Muscle of back (tissue), 13 donors: ENCODE measurements at places on chromosomes 4 and X.

GRCh38 chr4:122117743-122118142, 34.4 kb upstream of the BLTP1 start:
- DNase-seq, result no peak

- DNase-seq, result no peak
These were observed 12.0 kb upstream of the TRIM61 start for GRCh38 chr4:164989471-164989870.

DNA sequence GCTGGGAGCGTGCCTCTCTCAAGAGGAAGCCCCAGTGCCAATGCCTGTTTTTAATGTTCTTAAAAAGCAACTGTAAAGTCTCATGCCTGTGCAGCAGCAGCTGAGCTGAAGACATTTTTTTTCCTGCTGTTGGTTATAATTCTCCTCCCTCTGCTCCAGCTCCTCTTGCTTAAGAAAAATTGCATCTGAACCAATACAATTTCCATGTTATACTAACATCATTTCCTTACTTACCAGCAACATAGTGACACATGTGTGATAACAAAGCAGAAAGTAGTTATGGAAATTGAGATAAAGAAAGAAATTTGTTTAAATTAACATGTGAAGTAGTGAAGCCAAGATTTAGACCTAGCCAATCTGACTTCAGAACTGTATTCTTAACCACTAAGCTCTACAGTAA, 101.4 kb downstream of the TBC1D19 start:
- DNase-seq, result no peak

- DNase-seq, result no peak
These were observed 85.3 kb downstream of the ABLIM2 start for GRCh38 chr4:8073206-8073863.

GRCh38 chr4:142959173-142959572, 113.1 kb upstream of the INPP4B start:
- no peak for DNase-seq

DNA sequence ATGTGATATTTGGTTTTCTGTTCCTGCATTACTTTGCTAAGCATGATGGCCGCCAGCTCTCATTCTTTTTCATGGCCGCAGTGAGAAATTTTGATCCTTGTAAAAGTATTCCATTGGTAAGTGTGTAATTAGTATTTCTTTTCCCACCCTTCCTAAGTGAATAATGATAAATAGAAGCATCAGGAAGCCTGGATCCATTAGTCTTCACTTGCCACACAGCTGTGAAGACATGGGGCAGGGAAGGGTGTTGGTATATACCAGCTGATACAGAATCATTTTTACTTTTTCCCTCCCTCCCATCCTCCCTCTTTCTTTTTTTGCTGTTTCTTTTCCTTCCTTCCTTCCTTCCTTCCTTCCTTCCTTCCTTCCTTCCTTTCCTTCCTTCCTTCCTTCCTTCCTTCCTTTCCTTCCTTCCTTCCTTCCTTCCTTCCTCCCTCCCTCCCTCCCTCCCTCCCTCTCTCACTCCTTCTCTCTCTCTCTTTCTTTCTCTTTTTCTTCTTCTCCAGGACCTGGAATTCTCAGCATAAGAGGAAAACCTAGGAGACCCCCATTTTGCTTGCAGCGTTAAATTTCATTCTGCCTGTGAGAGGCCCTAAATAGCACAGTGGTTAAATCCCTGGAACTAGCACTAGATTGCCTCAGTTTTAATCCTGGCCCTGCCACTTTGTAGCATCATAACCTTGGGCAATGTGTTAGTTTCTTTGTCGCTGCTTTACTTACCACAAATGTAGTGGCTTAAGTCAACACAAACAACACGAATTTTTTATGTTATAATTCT, 1.4 kb upstream of the NR0B1 start:
- DNase-seq, result no peak

DNA sequence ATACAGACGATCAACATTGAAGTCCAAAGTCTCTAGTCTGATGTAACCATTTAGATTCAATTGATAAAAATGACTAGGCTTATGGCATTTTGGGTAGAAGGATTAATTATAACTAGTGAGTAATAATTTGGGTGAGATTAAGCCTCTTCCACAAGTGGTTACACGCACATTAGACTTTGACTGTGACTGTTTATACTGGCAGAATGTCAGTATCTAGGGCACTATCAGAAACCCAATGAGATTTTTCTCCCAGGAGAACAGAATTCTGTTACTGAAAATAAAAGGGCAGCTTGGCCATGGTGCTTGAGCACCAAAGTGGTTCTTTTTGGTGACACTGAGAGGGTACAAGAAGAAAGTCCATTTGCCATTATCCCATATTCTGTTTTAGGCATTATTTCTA, 3.3 kb downstream of the PLS3 start:
- no peak for DNase-seq

- no peak for DNase-seq
These were observed 765.3 kb upstream of the GRIA3 start for GRCh38 chrX:122418758-122419157.

- no peak for DNase-seq
These were observed 6.5 kb downstream of the NKX3-2 start for GRCh38 chr4:13537832-13538177.

- no peak for DNase-seq
These were observed 103.6 kb upstream of the BCOR start for GRCh38 chrX:40201329-40201885.

- DNase-seq, result no peak
These were observed 24.2 kb downstream of the SUV39H1 start for GRCh38 chrX:48720577-48721250.

GRCh38 chrX:362351-362750, 24.4 kb downstream of the PPP2R3B start:
- no peak for DNase-seq

DNA sequence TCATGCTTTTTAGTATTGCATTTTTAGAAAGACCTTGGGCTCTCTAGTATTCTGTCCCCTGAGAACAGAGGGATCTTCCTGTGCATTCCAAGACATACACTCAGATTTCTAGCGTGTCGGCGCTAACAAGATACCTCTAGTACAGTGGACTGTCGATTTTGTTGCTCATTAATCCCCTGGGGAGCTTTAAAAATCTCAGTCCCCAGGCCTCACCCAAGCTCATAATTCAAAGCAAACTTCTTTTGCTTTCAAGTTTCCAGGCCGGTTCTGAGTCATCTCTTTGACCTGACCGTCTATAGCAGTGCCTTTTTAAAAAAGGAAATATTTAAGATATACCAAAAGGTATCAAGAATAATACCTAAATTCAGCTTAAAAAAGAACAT, 137.0 kb downstream of the AMMECR1 start:
- no peak for DNase-seq

GRCh38 chr4:2251795-2252529, 9.9 kb downstream of the MXD4 start:
- DNase-seq, result no peak

DNA sequence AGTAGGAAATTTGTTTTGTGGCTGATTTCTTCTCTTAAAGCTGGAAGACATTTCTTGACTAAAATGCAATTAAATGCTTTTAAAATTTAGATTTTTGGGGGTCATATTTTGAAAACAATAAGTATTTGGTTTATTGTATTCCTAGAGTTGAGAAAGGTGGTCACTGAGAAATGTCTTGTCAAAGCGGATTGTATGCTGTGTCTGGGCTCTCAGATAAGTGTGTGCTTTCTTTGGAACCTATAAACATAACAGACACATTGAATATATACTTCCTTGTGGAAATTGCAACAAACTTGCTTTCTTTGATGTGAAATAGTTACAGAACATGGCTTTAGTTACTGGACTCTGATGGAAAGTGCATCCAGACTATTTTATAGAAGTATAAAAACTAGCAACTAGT, 75.4 kb downstream of the AFF1 start:
- no peak for DNase-seq

GRCh38 chr4:62560858-62561257, 1360.7 kb downstream of the ADGRL3 start:
- no peak for DNase-seq

- no peak for DNase-seq
These were observed 122.4 kb downstream of the PHKA2 start for GRCh38 chrX:18861511-18861910.

DNA sequence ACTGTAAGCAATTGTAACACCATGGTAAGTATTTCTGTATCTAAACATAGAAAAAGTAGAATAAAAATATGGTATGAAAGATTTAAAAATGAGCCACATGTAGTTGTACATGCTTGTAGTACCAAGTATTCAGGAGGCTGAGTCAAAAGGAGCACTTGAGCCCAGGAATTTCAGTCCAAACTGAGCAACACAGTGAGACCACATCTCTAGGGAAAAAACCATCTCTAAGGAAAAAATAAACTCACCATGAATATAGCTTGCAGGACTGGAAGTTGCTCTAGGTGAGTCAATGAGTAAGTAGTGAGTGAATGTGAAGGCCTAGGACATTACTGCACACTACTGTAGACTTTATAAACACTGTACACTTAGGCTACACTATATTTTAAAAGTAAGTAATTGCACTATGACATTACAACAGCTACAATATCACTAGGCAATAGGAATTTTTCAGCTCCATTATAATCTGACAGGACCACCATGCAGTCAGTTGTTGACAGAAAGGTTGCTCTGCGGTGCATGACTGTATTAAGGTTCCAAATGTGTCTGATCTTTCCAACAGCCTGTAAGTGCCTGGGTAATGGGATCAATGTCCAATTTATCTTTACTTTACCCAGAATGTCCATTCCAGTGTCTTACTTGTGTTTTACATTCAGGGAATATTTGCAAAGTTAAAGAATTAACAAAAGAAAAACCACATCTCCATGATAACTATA, 28.9 kb upstream of the LRBA start:
- DNase-seq, result no peak

DNA sequence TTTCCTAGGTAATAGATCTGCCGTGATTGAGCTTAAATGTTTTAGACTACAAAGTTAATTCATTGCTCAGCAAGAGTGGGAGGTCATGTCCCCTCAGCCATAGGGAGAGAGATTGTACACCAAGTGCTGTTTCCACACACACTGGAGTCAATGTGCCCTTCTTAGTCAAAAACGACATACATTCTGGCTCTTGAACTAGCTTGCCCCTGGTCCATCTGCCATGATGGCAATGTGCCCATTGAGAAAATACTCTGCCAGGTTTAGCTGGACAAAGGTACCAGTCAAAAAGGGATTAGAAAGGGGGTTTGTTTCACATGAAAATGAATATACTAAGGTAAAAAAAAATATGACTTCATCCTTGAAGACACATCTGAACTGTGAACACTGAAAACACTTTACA, 377.1 kb upstream of the ADGRL3 start:
- DNase-seq, result no peak

DNA sequence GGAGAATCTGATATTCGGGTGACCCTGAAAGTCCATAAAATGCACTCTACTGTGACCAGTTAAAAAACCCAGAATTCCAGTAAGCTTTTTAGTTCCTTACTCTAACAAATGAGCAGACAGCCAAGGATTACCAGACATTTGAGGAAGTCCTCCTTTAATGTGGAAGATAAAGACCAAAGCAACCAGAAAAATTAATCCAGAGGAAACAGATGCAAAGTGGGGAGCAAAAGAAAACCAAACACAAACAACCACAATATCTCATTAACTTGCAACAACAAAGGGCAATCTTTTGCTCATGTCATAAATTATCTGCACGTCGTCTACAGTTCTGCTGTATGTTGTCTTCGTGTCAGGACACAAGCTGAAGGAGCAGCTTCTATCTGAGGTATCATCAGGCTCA, 164.4 kb downstream of the PJA1 start:
- no peak for DNase-seq

GRCh38 chr4:114423582-114423981, 175.0 kb upstream of the UGT8 start:
- no peak for DNase-seq

DNA sequence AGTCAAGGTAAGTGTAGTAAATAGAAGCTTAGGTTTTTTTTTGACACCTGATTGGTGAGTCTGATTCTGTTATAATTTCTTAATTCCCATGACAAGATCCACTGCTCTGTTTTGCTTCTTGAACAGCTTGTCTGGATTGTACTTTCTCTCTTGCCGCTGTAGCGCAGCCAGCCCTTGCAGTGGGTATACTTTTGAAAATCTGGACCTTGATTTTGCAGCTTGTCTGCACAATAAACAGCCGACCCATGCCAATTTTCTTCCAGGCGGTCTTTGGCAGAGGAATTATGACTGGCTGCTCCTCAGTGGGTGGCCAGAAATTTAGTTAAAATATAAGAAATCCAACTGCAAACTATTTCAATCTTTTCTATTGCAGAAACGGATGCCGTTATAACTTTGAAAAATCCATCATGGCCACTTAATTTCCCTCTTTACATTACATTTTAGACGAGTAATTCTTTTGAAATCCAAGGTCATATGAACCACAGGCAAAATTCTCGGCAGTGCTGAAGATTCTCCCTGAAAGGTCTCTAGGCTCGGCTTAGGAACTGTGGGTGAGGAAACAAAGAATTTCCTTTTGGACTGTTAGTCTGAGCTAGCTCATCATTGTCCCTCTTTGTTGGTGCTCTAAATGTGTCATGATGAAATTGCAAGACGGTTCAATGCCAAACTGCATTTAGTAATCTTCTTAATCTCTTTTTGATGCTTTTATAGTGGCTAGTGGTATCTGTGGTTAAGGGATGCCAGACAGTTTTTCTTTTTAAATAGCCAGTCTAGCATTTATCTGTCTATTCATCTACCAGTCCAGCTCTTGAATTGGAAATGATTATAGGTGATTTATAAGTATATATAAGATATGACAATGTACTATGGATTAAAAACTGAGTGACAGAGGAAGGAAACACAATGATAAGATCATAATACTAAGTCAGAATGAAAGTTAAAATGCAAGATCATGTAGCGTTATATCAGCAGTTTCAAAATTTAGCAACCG, 31.5 kb upstream of the PTTG2 start:
- DNase-seq, result no peak

DNA sequence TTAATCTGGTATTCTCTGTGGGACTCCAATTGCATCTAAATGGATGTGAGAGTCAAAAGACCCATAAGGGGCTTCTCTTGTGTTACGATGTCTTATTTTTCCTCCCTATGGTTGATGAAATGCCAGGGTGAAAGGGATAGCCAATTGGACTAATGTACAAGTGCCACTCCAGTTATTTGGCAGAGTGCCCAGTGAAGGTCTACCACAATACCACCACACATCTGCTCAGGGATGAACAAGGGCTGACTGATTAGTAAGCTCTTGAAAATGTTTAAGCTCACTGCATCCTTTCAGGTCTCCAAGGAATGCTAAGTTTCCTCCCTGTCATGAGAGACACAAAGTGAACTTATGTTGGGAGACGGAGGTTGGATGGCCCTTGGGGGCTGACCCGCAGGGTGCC, 57.8 kb downstream of the HEPH start:
- DNase-seq, result no peak

DNA sequence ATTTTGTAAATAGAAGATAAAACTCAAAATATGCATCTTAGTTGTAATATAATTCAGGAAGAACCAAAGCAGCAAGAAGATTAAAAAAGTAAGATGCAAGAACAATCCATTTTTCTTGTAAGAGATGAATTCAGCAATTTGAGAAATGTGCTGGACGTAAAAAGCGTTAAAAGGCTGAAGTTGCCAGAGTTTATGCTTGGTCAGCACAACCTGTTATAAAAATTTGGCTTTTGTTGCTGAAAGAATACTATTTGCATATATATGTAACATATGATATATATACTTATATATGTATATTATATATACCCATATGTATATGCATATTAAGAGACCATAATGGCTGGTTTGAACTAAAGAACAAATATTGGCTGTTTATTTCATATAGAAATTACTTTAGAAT, 449.6 kb upstream of the FAM241A start:
- DNase-seq, result no peak

GRCh38 chr4:108400309-108400708, 220.1 kb upstream of the RPL34 start:
- no peak for DNase-seq
